AML-193 (cell line): ENCODE measurements at places on chromosomes 1 and 21.

DNA sequence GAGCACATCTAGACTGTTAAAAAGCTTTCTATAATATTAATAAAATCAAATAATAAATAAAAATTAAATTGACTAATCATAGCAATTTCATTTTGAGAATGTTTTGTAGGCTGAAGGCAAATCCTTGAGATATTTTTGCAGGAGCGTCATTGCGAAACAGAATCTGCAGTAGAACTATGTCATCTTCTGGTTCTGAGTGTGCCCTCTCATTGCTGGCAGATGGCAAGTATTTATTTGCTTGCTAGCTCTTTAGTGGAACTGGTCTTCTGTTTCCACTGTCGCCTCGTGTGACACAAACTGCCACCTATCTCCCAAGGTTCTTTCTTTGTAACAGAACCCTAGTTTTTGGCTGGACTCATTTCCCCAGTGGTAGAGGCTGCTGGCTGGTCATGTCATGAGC lies 19.0 kb upstream of the IRF2BP2 start:
- DNase-seq = no peak

DNA sequence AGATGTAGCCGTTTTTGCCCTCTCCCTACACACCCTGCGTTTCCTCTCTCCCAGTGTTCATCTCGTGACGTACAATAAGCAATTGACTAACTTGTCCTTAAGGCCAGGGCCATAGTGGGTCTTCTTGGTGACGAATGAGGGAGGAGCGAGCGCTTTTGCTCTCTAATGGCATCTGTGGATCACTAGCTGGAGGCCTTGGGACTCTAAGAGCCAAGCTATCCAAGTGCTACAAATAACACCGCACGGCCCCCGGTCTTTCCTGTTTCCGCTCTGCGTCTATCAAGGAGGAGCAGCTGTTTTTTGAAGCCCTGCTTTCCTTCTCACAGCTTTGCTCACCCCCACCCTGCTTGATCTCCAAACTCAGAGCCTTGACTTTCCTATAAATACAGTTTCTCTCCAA lies 25.2 kb downstream of the EVA1C start:
- no peak for DNase-seq

DNA sequence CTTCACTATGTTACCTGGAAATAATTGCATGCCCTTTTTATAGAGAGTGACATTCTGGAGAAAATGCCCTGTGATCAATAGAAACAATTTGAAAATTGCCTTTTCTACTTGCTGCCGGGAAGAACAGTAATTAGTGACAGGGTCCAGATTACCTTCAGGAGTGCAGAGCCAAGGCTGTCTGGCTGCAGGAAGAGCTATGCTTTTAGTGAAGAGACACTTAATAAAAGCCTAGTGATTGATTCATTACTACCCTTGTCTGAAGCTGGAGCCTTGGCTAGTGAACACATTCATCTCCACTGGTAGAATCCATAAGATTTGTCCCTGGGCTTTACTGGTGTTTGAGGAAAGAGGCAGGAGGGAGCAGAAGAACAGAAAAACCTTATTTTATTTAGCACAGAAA lies 12.9 kb upstream of the DNASE2B start:
- DNase-seq = no peak

- no peak for DNase-seq
Measured at GRCh38 chr21:29316029-29316742, 17.5 kb downstream of the BACH1 start.

GRCh38 chr1:111848852-111849545 lies 93.3 kb downstream of the DDX20 start:
- no peak for DNase-seq

GRCh38 chr1:20321573-20321972 lies 30.9 kb downstream of the VWA5B1 start:
- no peak for DNase-seq

- no peak for DNase-seq
Measured at GRCh38 chr1:227944931-227945890, 2.5 kb downstream of the WNT9A start.

- peak; percentile 33 for DNase-seq
Measured at GRCh38 chr1:15272009-15272781, 25.2 kb downstream of the FHAD1 start.

DNA sequence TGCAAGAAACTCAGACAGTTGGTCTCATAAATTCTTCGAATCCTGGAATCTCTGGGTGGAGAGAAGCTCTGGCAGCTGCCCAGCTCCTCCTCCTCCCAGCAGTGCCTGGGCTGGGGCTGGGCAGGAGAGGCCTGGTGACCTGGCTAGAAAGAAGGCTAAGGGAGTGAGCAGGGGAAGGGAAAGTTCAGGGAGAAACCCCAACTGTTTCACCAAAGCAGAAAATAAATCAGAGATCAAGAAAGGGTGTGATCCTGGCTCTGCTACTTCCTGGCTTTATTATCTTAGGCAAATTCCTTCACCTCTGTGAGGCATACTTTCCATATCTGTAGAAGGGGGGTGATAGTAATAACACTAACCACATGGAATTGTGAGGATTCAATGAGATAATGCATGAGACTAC lies 8.8 kb upstream of the COL16A1 start:
- DNase-seq = no peak

DNA sequence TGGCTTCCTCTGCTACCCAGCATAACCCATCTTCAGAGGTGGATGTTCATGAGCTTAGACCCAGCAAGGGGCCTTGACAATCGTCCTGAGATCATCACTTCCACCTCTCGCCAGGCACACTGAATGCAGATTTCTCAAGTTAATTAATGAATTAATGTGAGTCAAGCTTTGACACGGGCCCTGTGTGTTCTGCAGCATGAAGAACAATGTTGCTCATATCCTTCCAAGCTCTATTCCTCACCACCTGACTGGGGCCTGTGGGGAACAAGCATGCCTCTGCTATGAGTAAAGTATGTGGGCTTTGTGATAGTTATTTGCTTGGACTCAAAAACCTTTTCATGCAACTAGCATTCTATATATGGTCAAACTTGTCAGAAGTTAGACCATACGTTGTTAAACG lies 122.0 kb downstream of the SEC16B start:
- no peak for DNase-seq

- no peak for DNase-seq
Measured at GRCh38 chr1:94883691-94884090, 43.2 kb downstream of the CNN3 start.

DNA sequence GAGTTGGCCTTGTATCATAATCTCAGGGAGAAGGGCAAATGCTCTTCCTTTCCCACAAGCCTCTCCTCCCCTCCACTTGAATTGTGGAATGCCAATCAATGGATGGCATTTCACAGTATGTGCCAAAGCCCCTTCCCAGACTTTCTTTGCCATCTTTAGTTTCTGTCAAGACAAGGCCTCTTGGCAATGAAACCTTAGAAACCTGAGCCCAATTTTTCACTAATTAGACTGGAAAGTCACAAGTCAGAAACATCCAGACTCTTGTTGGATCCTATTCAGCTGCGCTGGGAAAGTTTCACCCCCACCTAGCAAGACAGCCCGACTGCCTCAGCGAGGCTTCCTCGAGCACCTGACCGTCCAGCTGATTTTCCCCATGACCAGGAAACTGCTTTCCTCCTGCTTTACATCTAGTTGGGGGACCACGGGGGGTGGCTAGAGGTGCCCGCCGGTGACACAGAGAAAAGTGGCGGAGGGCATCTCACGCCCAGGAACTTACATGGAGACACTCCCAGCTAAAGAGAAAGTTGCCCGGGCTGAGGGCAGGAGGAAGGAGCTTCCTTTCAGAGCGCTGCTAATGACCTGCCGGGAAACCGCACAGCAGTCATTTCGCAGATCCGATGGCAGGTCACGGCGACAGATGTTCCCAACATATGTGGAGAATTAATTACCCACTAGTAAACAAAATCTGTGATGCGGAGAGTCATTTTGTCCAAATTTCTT lies 302.6 kb upstream of the RRP15 start:
- no peak for DNase-seq

- no peak for DNase-seq
Measured at GRCh38 chr1:172266528-172267174, 153.8 kb upstream of the C1orf105 start.

DNA sequence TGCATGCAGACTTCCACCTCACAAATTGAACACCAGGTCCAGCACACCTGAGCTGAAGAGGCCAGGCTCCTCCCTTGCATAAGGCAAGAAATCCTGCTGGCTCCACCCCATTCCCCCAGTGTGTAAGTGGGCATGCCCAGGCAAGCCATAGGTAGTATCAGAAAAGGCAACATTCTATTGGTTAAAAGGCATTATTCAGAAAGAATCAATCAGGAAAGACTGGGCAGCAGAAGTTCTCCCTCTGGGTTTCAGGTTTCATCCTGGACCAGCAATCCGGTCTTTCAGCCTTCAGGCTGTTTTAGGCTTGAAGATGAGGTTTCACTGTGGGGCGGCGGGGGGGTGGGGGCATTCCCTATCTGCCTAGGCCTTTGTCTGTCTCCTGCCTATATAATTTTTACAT lies 42.0 kb upstream of the LHX8 start:
- DNase-seq = no peak

GRCh38 chr1:19715334-19716203 lies 50.9 kb downstream of the HTR6 start:
- peak; percentile 84 for DNase-seq

DNA sequence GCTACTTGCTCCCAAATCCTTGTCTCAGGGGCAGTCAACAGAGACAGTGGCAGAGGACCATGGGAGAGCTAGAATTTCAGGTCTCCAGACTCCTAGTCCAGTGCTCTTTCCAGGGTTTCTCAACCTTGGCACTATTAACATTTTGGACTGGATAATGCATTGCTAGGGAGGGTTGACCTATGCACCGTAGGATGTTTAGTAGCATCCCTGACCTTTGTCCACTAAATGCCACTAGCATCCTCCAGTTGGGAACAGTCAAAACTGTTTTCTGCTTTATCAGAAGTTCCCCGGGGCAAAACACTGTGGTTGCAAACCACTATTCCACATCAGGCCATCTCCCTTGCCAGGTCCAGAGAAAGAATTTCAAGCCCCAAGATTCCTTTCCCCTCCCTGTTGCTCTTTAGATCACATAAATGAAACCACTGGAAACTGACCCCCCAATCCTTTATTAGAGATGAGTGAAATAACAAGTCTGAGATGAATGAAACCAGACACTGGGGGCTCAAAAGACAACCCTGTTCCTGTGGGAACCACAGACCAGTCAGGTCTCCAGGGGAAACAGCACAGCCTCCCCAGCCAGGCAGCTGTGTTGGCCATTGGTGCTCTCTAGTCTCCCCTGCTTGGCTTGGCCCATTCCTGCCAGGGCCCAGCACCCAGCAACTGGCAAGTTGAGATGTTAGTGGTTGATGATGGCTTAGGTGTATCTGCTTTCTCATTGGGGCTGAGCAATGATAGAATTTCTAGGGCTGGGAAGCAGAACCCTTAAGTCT lies 3.8 kb upstream of the TCEA3 start:
- DNase-seq = no peak

GRCh38 chr1:212529211-212529741 lies 79.3 kb upstream of the ATF3 start:
- no peak for DNase-seq

DNA sequence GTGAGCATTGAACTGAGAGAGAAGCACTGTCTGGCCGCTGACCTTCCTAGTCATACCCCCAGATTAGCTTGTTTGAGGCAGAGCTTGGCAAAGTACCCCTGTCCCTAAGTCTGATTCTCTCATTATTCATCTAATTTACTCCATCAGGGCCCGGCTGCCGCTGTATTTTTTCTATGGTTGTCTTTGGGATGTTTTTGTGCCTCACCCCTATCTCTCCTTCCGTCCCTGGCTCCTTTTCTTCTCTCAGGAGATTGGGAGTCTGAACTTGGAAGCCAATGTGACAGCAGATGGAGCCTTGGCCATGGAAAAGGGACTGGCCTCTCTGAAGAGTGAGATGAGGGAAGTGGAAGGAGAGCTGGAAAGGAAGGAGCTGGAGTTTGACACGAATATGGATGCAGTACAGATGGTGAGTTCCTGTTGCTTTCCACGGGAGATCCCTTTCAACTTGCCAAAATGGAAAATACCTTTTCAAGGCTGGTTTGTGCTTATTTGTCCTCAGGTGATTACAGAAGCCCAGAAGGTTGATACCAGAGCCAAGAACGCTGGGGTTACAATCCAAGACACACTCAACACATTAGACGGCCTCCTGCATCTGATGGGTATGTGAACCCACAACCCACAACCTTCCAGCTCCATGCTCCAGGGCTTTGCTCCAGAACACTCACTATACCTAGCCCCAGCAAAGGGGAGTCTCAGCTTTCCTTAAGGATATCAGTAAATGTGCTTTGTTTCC lies 53.9 kb downstream of the LAMC2 start:
- no peak for DNase-seq

DNA sequence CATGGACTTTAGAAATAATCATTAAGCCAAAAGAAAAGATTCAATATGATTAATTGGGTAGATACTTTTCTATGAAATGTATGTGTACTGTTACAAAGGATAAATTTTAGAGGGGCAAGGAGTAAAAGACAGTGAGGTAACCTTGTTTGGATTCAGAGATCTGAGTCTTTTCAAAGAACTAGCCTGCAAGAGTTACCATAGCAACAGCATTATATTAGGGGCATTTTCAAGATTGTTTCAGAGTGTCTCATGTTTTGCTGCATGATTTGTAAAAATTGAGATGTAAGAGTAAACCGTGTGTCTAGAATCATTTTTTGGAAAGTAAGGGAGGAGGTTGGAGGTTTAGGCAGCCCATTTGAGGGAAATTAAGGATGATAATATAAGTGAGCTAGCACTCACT lies 70.6 kb upstream of the KIAA1614 start:
- DNase-seq = no peak

GRCh38 chr1:154546264-154547063 lies 12.0 kb downstream of the UBE2Q1 start:
- peak; percentile 74 for DNase-seq

DNA sequence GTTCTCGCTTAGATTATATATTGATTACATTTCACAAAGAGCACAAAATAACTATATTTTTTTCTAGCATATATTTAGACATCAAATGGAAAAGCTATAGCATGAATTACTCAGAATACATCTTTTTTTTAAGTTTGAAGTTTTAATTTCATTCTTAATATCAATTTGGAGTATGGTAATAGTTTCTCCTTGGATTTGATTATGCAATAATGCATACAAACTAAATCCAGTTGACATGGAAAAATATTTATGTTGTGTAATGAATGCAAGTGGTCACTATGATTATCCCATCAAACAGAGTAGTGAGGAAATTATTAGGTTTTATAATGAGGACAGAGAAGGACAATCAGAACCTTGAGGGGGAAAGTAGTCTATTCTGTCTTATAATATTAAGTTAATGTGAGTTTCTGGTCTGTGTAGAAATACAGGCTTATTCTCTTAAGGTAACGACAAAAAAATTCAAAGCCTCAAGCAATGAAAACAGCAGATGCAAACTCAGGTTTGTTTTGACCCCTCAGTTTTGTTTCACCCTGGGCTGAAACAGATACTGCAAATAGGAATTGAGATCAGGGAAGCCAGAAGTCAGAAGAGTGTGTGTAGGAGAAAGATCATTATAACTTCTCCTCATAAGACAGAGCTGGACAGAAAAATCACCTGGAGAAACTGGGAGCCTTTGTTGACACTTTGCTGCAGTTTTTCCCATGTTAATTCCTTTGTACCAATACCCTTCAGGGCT lies 23.7 kb downstream of the LRRC8B start:
- no peak for DNase-seq
